Left lung (tissue), 14 donors: ENCODE measurements at places on chromosomes 5 and 9. TPM values are rescaled to one million over a fixed set of nuclear protein-coding genes. Genes with fewer than 3 reads are reported as not detected.

Gene ANKRA2
- 80.5 TPM for polyA plus RNA-seq

Gene C9orf153
- 0.53 TPM for polyA plus RNA-seq

Gene OR1Q1
- not detected for polyA plus RNA-seq

Gene SLC25A51
- polyA plus RNA-seq: 16.3 TPM

DNA sequence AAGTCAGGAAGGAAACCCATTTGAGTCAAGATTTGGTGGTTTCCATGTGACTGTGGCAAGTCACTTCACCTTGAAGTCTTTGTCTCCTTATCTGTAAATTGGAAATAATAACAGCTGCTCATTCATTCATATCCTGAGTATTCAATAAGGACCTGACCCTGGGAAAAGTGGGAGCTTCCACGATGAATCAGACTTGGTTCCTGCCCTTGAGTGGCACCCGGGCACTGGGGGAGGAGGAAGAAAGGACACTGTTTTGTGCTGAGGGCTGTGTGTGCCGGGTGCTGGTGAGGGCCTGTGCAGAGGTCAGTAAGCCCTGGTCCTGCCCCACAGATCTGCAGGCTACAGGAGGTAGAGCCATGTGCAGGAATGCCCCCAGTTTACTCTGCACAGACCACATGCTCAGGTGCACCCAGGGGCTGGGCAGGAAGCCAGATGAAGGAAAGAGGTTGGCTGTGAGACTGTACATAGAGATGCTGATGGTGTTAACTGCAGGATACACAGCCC is 6.8 kb downstream of the NDST1 start:
- DNase-seq: peak; percentile 39

GRCh38 chr5:64944868-64945267 is 176.1 kb downstream of the CWC27 start:
- DNase-seq: no peak

- DNase-seq: no peak
These were observed 160.6 kb upstream of the GNA14 start for GRCh38 chr9:77808751-77809081.

DNA sequence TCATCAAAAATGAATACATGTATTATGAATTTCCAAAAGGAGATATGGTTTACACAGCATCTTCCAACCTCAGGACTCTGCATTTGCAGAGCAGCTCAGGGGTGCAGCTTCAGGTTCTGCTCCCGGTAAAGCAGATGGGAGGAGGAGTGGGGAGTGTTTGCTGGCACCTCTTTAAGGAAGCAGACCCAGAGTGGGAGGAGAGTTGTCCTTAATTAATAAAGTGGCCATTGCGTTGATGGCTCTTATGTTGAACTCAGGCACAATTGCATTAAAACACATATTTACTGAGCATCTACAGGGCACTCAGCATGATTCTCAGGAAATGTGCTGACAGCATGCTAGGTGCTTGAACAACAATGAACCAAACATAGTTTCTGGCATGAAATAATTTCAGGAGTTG is 121.0 kb downstream of the PDZD2 start:
- no peak for DNase-seq

GRCh38 chr5:3596261-3596825 is 711 bp downstream of the IRX1 start:
- DNase-seq: no peak

DNA sequence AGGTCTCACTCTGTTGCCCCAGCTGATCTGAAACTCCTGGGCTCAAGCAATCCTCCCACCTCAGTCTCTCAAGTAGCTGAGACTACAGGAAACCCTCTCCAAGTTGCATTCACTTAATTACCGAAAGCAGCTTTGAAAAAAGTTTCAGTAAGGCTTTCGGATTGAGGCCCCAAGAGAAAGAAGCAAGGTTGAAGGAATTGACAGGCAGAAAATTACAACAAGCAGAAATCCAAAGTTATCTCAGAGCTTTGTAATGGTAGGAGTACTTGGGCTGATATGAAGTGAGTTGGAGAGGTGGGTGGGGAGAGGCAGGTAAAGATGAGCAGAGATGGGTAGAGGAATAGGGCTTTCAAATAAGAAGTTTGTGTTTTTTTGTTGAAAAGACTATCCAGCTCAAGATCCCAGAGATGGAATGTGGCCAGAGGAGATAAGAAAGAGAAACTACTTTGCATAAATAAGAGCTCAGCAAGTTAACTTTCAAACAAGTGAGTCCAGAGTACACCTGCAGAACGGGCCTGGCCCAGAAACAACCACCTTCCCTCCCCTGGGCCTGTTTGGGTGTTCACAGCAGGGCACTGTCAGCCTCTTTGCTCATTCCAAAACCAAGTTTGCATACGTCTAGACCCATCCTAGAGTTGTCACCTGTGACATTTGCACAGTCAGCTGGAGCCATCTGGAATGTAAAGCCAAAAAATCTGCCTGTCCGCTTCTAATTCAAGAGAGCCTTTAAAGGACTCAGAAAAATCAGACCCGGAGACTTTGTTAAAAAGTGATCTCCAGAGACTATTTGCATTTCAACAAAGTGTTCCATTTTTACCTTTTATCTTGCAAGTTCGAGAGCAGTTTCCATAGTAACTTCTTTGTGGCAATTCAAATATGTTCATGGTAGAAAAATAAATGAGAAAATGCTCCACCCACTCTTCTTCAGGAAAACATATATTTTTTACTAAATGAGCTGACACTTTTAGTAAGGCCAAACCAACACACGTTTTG is 2.2 kb upstream of the CLINT1 start:
- no peak for DNase-seq

DNA sequence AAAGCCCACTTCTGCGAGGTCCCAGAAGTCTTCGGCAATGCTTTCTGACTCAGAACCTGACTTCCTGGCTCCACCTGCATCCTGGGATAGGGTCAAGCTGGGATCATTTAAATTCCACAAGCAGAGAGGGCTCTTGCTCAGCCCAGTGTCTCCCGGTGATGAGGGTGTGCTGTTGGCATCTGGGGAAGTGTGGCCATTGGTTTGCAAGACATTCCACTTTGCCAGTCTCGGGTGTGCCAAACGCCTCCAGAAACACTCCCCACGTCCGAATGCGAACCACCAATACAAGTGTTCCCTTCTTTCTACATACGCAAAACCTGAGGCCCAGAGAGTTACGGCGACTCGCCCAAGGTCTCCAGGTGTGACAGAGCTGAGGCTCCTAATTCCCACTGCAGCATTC is 43.1 kb upstream of the FCN2 start:
- DNase-seq: no peak

DNA sequence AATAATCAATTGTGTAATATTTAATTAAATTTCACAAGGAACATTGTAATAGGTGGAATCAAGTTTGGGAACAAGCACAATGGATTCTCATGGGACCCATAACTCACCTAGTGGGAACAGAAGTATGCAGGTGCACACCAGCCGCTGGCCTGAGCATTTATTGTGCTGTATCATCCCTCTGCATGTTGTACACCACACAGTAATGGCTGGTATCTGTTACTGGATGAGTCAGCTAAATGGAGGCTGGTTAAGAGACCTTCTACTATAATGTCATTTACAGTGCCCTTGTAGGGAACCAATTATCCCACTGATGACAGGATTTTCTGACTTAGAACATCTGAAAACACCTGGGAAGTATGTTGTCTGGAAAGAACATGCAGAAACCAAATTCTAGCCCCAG is 3.2 kb upstream of the MAP3K1 start:
- no peak for DNase-seq

DNA sequence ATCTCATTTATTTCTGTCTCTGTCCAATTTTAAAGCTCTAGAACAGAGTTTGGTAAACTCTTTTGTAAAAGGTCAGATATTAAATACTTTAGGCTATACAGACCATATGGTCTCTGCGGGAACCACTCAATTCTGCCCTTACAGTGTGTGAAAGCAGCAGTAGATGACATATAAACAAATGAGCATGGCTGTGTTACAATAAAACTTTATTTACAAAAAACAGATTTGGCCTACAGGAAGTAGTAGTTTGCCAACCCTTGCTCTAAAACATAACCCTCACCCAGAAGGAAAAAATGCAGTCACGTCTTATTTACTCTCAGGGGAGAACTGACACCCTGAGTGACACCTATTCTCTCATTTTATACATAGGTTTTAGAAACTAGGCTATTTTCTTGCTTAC is 220.4 kb downstream of the DEPDC1B start:
- no peak for DNase-seq

GRCh38 chr5:33761139-33761538 is 130.7 kb downstream of the ADAMTS12 start:
- no peak for DNase-seq

- DNase-seq: no peak
These were observed 174.6 kb downstream of the CD180 start for GRCh38 chr5:67021962-67022361.

- no peak for DNase-seq
These were observed 44.5 kb downstream of the TNC start for GRCh38 chr9:115073456-115073855.

GRCh38 chr5:112630246-112631009 is 107.3 kb upstream of the APC start:
- no peak for DNase-seq

DNA sequence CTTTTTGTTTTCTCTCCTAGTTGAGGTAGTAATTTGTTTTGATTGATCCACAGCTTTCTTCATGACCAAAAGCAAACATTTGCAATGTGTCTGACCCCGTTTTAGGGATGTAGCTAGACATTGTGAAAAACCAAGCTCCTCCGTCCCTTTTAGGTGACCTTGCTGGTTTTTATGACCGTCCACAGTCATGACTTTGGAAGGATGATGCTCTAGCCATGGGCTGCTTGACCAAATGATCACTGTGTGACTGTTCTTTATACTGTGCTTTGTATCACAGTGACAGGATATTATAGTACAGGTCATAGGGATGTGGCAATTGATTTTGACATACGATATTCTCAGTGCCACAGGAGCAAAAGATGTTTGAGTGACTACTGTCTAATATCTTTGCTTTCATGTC is 54.4 kb downstream of the KCNN2 start:
- DNase-seq: no peak

GRCh38 chr9:80892703-80893102 is 796.6 kb downstream of the TLE1 start:
- no peak for DNase-seq
